Stromal cell of bone marrow (primary cell): ENCODE measurements at places on chromosomes 4 and X.
A peak's percentile ranks its signal among the peaks of the same experiment; 100 is the strongest.

GRCh38 chr4:26141051-26141721, 179.6 kb upstream of the RBPJ start:
- DNase-seq = no peak

DNA sequence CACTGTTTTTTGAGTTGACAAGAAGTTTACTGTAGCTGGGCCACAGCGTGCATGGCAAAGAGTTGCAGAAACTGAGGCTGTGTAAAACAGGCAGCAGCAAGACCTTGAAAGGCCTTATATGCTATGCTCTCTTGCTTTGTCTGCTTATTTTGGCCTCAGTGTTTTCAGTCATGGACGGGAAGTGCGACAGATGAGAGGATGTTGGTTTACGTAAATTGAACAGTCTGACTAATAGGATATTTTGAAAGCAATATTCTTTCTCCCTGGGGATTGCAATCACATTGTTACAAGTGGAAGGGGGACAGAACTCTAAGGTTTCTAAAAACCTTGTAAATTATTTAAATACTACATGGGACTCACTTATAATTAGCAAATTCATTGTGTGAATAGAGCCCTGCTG, 32.2 kb upstream of the MAGEA10 start:
- DNase-seq = no peak

GRCh38 chr4:651884-652642, 22.0 kb downstream of the ATP5ME start:
- DNase-seq = no peak

GRCh38 chr4:54100595-54101189, 729 bp downstream of the GSX2 start:
- DNase-seq = no peak

DNA sequence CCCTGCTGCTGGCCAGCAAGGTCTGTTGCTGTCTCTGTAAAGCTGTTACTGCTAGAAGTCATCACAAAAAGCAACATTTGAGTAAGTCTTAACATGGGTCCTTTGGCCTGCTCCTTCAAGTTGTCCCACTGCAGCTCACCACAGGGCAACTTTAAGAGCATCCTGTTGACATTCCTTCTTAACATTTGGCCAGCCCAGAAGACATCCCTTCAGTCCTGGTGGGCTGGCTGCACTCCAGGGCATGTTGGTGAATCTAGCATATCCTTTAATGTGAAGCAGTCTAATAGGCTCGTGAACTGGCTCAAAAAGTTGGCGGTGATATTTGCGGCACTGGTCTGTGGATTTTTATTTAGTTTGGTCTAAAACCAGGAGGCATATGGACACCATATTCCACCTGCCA, 92.2 kb upstream of the MAML3 start:
- DNase-seq = no peak

GRCh38 chr4:26127851-26128337, 192.9 kb upstream of the RBPJ start:
- no peak for DNase-seq

GRCh38 chr4:102787096-102787881, 26.5 kb upstream of the MANBA start:
- DNase-seq = peak; percentile 34

- DNase-seq = no peak
These were observed 144.4 kb upstream of the TET2 start for GRCh38 chr4:105002278-105002677.

GRCh38 chr4:147174591-147174990, 228.9 kb upstream of the TTC29 start:
- no peak for DNase-seq

GRCh38 chr4:8779490-8779932, 92.1 kb downstream of the HMX1 start:
- DNase-seq = no peak

GRCh38 chrX:68895341-68895755, 66.5 kb downstream of the EFNB1 start:
- DNase-seq = no peak

DNA sequence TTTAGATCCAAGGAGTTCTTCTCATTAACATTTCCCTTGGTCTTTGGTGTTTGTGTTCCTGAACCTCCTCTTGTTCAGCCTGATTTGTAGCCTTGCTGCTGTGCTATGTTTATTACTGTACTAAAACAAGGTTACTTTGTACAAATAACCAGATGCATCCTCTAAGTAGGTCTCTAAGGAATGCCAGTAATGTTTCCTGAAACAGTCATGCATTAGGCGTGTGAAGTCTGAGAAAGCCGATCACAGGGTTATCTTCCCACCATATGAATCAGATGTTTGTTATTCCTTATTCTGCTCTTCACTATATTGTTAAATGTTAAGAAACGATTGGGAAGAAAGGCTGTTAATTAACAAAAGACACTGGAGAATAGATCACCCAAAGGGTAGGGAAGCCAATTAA, 66.9 kb downstream of the GALNTL6 start:
- DNase-seq = no peak

- no peak for DNase-seq
These were observed 173.3 kb upstream of the PSAPL1 start for GRCh38 chr4:7608046-7608445.

DNA sequence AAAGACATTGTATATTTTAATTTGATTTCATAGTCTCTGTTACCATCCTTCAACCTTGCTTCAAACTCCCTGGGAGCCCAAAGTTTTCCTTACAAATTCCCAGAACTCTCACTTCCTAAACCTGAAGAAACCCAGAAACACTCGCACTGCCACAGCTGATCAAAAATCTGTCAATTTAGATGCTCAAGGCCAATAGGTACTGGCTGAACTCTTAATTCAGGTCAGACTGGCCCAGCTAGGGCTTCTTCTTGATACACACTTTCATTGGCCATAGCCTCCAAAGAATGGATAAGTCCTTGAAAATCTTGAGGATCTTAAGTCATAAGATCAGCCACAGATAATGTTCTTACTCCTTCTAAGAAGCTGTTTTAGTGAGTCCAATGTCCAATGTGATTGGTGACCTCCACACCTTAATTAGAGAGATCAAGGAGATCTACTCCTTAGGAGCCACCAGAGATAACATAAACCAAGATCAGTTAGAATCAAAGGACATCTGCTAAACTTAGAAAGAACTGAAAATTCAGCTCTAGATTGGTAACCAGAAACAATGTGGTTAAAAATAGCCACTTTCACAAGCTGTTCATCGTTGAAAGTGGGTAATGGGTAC, 51.5 kb downstream of the ACSL4 start:
- DNase-seq = no peak

- peak; percentile 1 for DNase-seq
These were observed 474.3 kb downstream of the FAT4 start for GRCh38 chr4:125789023-125789422.

DNA sequence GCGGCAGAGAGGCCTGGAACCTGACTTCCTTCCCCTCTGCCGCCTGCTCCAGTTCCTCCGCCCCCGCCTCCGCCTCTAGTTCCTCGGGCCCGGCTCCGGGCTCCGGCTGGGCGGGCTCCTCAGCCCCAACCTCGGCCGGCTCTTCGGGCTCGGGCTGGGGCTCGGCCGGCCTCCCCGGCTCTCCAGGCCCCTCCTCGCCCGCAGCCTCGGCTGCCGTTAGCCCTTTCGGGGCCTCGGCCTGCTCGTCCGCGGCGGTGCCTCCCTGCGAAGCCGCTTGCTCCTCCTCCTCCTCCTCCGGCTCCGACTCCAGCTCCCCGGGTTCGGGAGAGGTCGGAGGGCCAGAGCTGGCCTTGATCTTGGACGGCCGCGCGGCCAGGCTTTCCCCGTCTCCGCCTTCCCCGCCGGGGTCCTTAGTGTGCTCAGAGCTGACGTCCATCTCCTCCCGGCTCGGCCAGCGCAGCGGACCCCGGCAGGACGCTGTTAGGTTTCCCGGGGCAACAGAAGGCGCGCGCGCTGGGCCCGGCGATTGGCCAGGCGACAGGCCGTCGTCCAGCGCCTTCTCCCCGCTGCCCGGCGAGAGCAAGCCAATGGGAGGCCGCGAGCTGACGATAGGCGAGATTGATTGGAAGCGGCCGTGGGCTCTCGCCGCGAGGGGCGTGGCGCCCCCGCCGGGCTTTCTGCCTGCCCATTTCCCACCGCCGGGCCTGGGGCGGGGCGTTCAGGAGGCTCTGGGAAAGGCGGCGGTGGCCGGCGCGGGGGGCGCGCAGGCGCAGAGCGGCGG, 479 bp upstream of the TADA2B start:
- DNase-seq = peak; percentile 97

- no peak for DNase-seq
These were observed 81.5 kb upstream of the BMP3 start for GRCh38 chr4:80948995-80949394.

DNA sequence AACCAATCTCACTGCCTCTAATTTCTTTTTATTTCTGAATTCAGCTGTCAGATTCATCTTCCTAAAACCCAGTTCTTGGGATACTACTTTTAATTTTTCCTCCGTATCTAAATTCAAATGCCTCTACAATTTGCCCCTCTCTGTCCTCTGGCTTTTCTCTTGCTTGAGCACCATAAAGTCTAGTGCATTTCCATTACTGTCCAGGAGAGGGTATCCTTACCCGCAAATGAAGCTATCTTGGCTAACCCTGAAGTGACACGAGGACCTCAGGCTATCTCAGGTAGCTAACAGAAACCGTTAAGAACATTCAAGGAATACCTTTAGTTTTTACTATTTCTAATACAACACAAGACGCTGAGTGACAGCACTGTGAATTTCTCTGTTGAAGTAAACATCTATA, 49.4 kb upstream of the PRR32 start:
- DNase-seq = no peak

- no peak for DNase-seq
These were observed 28.8 kb downstream of the ASIC5 start for GRCh38 chr4:155837203-155837796.

GRCh38 chr4:102612824-102613366, 111.7 kb downstream of the NFKB1 start:
- DNase-seq = no peak

DNA sequence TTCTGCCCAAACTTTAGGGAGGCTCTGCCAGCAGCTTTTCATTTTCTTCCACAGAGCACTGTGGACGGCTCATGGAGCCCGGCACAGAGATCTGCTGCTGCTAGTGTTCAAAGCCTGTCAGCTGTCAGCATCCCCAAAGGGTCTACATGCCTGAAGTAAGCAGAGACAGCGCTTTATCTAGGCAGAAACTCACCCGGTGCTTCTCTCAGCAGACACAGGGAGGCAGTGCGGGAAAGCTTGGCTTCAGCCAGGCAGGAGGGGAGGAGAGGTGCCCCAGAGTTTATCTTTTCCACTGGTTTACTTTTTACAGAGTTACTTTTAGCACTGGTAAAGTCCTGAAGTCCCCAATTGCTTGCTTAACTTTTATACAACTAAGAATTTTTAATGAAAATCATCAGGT, 339.3 kb downstream of the NKX6-1 start:
- no peak for DNase-seq

DNA sequence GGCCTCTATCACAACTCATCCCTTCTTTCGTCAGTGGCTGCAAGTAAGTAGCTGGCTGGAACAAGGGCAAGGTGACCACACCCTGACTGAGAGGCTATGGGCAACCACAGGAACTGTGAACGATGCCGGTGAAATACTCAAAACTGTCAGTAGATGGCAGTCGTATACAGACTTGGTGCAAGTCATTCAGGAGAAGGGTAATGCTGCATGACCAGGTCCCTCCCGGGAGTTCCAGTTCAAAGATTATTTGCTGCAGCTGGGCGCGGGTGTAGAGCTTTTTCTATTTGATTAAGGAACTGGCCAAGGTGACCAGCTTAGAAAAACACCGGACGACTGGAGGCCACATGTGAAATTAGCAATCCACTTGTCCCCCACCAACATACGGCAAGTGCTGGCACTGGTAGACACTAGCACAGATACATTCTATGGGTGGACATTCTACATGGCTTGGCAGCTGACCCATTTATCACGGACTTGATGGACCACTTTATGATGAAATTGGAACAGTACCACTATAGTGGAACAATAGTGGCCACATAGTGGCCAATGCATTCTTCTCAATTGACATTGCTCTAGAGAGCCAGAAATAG, 726.6 kb downstream of the TRAM1L1 start:
- DNase-seq = peak; percentile 41

DNA sequence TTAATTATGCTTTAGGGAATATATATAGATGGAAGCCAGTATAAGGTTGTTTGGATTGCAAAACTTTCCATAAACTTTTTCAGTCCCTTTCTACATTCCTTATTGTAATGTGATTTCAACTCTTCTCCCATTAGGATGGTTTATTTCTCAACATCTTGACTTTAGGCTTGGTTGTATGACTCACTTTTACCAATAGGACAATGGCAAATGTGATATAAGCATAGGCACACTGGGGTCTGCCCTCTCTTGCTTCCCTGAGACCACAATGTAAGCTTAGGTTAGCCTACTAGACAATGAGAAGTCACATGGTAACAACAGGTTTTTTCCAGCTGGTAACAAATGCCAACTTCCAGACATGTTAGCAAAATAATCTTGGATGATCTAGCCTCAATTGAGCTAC, 163.3 kb upstream of the RBPJ start:
- DNase-seq = no peak

DNA sequence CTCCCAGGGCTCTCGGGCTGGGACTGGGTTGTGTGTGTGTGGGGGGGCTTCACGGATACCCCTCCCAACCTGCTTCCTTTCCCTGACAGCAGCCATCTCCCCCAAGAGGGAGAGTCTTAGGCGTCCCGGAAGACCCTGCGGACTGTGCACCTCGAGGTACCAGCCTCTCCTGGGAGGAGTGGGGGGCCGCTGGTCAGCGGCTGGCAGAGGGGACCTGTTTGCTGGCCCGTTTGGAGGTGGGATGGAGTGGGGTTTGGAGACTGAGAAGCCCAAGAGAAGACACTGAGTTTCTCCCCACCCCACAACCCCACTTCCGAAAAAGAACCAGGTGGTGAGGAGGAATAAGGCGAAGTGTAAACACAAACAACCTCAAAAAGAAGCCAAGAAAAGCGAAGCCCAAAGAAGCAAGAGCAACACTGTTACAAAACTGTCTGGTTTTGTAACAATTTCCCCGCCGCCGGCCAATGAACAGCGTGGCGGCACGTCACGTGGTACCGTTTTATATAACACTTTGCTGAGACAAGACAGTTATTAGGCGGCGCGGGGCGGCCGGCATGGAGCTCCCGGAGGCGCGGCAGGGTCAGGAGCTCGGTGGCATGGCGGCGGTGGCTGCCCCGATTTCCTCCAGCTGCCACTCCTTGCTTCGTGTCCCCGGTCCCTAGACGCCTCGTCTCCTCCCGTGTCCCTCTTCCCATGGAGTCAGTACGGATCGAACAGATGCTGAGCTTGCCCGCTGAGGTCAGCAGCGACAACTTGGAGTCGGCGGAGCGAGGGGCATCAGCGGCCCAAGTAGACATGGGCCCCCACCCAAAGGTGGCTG, at the start of gene LONRF3:
Gene LONRF3, plus strand, starts transcription at position 531 of the 820 bp plus-strand sequence. Its CDS starts 163 bp downstream, at position 694.
- DNase-seq = peak; percentile 23
